Nephron progenitor cell (in vitro differentiated cells): ENCODE measurements at places on chromosomes 7 and 10.

GRCh38 chr7:44110719-44111635, 6.8 kb downstream of the AEBP1 start:
- no peak for DNase-seq

DNA sequence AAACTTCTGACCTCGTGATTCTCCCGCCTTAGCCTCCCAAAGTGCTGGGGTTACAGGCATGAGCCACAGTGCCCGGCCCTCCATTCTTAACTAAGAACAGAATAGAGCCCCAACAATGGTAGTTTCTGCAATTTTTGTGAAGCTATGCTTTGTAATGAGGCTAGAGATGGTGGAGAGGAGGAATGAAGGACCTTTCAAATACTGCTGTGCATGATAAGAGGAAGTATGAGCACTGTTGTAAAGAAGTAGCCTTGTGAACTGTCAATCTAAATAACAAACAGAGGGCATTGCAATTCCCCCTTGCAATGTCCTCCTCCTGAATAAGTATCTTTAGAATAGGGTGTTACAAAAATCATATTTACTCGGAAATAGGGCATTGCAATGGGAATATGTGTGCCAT, 70.2 kb downstream of the EVX1 start:
- no peak for DNase-seq

- DNase-seq: no peak
These were observed 223.5 kb downstream of the DNAJB6 start for GRCh38 chr7:157560258-157560654.

- DNase-seq: no peak
These were observed 30.5 kb upstream of the SLF2 start for GRCh38 chr10:100882252-100882651.

DNA sequence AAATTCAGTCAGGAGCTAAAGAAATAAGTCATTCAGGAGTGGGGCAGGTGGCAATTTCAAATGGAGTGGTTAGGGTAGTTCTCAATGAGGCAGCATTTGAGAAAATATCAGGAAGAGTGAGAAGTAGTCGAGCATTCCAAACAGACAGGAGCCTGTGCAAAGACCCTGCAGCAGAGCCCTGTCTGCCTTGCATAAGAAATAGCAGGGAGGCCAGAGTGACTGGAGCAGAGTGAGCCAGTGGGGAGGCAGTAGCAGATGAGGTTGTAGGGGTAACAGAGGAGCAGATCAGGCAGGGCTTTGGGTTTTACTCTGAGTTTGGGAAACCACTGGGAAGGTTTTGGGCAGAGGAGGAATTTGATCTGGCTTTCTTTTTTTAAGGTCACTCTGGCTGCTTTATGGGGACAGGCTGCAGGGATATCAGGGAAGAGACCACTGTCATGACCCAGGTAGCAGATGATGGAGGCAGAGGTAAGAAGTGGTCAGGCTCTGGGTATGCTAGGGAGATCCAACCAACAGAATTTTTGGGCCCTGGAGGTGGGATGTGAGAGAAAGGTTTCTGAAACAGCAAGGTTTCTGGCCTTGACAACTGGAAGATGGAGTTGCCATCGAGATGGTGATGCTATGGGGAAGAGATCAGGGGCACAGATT, 1.3 kb upstream of the BLVRA start:
- DNase-seq: no peak

DNA sequence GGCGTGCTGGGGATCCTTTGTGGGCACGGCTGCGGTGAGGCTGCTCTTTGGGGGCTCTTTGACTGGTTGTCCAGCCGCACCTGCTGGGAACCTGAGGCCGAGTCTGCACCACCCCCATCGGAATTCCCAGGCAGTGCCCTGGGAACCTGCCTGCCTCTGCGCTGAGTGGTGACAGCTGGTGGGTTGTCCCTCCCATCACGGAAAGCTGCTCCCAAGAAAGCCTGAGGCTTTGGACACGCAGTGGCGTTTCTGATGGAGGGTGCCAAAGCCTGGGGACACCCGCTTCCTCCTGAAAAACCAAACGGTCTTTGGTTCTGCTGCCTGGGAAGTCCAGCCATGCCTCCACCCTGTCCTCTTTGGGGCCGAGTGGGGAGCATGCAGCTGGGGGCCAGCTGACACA, 21.4 kb upstream of the SHH start:
- DNase-seq: no peak

GRCh38 chr10:86888585-86889381, 68.6 kb downstream of the MMRN2 start:
- DNase-seq: no peak

GRCh38 chr7:30596721-30597120, 2.0 kb downstream of the GARS1 start:
- no peak for DNase-seq

GRCh38 chr7:76425156-76425555, 406 bp downstream of the ZP3 start:
- DNase-seq: no peak

- no peak for DNase-seq
These were observed 29.3 kb downstream of the HSPA12A start for GRCh38 chr10:116712989-116713543.

- DNase-seq: peak; percentile 10
These were observed 28.4 kb upstream of the VWDE start for GRCh38 chr7:12431886-12432556.

DNA sequence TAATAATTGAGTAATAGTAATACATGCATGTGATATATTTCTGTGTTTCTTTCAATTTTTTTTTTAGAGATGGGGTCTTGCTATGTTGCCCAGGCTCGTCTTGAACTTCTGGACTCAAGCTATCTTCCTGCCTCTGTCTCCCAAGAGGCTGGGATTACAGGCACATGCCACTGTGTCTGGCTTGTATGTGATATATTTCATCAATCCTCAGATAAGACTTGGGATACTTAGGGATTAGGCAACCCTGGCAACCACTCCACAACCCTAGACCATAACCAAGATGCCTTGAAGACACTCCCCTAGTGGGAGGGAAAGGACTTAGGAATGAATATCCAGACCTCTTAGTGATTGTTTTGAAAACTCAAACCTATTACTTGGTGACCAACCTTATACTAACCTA, 154.8 kb downstream of the CCDC3 start:
- no peak for DNase-seq

GRCh38 chr10:14701466-14701865, 73.2 kb downstream of the FAM107B start:
- DNase-seq: no peak

DNA sequence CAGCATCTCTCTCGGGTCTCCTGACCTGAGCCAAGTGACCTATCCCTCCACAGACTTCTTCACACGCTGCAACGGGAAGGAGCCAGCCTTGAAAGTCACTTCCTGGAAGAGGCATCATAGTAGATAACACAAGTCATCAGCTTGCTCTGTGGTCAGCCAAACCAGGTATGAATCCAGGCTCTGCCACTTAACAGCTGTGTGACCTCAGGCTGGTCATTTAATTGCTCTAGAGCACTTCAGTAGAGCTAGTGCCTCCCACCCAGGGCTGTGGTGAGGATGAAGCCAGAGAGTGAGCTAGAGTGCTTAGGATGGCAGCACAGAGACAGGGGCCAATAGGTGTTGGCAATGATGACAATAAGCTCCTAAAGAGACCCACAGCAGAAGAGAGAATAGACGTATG, 247.7 kb upstream of the ZMIZ1 start:
- no peak for DNase-seq

DNA sequence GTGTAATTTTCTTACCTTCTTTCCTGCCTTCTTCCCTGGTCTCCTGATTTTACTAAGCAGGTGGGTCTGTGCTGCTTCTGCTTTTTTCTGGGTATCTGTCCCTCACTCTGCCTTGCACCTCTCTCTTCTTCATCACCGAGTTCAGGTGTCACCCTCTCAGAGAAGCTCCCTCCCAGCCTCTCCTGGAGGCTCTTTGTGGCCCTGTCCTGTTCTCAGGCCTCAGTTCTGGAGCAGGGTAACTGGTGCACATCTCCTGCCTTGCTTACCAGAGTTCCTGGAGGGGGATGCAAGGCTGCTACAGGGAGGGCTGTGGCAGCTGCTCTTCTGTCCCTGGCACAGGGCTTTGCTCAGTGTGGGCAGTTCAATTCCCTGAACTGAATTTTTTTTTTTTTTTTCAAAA, 66.1 kb downstream of the RBM33 start:
- no peak for DNase-seq

DNA sequence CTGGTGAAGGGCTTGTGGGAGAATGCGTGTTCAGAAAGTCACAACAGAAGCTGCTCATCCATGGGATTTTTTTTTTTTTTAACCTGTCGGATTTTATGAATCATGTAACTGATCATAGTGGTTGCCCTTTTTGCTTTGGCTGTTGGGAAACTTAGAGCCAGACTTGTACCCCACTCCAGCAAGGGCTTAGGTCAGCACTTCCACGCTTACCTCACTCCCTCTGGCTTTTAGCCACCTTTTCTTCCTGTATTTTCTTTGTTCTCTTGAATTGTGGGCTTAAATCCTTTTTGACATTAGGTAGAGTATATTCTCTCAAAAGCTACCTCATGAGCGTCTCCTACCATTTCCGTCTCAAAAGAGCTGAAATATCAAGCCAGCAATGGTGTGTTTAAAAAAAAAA, 113.6 kb upstream of the BTBD16 start:
- DNase-seq: no peak

DNA sequence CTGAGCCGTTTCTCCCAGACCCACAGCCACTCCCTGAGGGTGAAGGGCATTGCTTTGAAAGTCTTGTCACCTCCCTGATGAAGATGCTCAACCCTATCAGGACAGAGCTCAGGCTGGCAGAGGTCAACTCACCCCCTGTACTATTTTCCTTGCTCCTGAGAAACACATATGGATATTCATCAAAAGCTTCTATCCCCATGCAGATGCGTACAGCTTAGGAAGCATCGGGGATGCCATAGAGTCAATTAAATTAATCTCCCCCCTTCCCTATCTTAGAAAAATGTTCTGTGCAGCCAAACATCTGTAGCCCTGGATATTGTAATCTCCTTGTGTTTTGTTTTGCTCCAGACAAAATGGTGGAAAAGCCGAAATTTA, 67.2 kb downstream of the EMX2 start:
- DNase-seq: no peak

DNA sequence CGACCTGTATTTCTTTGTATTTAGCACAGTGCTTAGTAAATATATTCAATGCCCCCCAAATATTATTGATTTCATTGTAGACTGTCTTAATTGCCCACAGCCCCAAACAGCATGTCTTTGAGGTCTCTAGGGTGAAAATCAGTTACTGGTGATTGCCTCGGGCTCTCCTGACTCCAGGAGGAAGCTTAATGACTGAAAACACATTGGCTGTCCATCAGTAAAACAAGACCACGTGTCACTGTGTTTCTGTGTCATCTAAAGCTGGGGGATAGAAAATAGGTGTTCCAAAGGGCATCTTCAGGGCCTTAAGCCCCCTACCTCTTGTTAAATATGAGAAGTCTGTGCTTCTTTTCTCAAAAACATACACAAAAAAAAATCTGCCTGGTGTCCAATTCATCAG, 67.9 kb downstream of the CACNA2D1 start:
- no peak for DNase-seq

DNA sequence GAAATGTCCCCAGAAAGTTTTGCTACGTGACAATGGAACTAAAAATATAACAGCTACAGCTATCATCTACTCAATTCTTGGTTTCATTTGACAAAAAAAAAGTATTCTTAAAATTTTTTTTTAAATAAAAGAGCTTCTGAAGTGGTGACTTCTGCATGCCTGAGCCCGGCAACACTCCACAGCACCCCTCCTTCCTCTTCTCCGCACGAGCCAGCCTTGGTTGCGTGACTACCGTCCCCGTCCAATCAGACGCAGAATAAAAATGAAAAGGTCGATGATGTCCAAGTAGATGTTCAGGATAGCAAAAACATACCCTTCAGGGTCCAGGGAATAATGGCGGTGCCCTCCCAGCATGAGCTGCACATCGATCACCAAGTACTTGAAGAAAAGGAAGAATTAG, 34.5 kb upstream of the GATAD1 start:
- DNase-seq: no peak

DNA sequence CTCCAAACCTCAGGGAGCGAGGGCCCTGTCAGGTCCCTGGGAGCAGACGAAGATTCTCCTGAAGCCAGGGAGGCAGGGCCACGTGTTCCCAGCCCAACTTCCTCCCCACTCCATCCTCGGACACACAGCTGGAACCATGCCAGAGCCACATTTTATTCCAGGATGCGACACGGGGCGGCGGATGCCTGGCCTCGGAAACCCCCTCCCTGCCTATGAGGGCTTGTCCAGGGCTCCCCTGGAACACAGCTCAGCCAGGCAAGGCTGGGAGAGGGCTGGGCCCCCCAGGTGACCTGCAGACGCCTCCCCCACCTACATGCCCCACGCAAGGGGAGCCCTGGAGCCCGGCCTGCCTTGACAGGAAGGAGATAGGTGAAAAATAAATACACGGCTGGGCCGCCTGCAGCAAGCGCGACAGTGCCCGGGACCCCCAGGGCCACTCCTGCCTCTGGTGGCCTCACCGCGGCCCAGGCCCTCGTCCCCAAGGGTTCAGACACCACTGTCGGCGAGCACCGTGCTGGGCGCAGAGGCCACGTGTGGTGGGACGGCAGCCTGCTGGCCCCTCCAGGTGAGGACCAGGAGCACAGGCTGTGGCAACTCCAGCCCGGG, 21.5 kb downstream of the GET4 start:
- DNase-seq: no peak

- DNase-seq: no peak
These were observed 128.6 kb downstream of the MLLT10 start for GRCh38 chr10:21662635-21663034.

DNA sequence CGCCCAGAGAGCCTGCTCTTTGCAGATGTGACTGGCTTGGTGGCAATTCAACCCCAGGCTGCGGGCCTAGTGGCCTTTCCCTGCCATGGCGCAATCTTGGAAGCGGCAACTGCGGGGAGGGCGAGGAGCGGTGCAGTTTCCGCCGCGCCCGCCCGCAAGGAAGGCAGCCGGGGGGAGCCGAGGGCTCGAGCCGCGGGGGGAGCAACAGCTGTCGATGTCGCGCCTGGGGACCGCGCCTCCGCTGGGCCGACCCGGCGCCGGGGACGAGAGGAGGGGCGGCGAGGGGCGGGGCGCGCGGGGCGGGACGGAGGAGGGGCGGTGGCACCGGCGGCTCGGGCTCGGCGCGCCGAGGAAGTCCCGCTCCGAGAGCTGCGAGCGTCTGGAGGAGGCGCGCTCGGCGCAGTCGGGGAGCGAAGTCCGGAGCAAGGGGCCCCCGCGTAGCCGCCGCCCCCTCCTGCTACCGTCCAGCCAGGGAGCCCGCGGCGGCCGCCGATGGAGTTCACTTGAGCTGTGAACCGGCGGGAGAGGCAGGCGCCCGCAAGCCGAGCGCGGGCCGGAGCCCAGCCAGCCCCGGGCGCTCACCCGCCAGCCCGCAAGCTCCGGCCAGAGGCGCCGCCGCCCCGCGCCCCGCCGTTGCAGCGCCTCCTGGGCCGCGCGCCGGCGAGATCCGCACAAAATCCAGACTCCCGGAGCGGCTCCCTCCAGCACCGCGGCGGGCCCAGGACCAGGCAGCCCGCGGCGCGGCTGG, 438.1 kb upstream of the GALNT17 start:
- DNase-seq: peak; percentile 86
